Activated gamma-delta T cell treated with anti-CD3 and anti-CD28 coated beads, Interleukin-2, amount 50 U/mL, for 16 hours (primary cell): ENCODE measurements at places on chromosomes 6 and 20.
A peak's percentile ranks its signal among the peaks of the same experiment; 100 is the strongest.

GRCh38 chr6:33118525-33119123 lies 42.8 kb downstream of the HLA-DPB1 start:
- DNase-seq = no peak

DNA sequence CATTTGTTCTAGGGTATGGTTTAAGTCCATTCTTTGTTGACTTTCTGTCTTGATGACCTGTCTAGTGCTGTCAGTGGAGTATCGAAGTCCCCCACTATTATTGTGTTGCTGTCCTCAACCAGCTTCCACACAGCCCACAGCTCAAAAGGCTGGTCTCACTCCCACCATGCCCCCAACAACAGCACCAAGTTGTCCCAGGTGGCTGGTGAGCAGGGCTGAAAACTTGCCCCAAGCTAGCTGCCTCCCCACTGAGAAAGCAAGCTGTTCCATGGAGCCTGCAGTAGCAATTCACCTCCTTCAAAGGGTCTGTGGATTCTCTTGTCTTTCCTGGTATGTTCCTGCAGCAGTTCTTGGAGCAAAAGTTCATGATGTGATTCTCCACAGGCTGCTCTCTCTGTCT lies 221.0 kb downstream of the SYNDIG1 start:
- DNase-seq = no peak

DNA sequence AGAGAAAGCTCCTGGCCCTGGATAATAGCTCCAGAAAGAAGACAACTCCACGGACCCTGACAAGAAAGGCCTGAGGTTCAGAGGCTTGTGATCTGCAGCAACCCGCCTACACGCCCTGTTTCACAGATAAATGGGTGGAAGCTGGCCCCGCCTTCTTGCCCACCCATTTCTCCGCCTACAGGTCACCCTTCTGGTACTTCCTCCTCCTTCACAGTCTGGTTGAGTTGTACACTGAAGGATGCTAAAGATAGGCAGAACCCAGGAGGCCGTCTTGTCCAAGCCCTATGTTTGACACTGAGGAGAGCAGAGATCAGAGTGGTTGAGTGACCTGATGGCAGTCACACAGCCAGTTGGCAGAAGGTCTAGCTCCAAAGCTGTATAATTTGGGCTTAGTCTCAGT lies 34.2 kb upstream of the MDGA1 start:
- DNase-seq = peak; percentile 20

DNA sequence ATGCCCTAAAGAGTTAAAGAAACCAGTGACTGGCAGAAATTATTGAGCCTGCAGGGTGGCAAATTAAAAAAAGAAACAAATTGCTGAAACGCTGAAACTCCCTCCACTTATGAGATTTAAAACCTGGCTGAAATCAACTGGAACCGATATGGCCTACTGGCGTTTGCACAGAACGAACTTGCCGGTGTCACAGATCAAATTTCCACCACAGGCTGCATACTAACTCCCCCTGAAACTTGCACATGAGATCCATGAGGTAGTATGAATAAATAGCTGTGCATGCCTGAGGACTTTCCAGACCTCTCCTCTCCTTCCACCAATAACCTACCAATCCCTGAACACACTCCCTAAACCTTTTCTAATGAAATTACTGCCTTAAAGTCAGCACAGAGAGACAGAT lies 150.4 kb downstream of the RNGTT start:
- DNase-seq = no peak

- no peak for DNase-seq
Measured at GRCh38 chr20:51659491-51660050, 108.6 kb downstream of the ATP9A start.

DNA sequence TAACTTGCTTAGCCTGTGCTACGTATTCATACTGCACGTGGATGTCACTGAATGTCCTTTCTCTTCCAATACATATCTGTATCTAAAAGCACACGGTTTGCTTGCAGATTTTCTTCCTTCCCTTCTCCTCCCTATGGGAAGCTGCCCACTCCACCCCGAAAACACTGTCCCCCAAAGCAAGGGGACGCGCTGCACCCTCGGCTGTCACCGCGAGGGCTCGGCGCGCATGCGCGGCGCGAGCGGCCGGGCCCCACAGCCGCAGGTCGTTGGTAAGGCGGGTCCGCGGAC lies 659 bp downstream of the TMX4 start:
- DNase-seq = peak; percentile 52

DNA sequence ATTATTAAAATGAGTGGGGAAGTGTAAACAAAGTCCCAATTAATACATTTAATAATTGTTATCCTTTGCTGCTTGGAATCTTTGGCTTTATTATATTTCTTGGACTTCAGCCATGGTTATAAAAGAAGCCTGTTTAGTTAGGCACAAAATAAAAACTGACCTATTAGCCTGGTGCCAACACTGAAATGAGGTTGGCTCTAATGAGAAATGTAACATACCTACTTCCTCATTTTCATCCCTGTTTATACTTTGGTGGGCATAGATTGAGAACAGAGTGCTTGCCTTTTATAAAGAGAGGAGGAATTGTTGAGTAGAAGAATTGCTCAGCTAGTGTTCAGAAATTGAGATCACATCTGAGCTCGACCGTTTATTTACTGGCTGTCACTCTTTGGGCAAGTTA lies 471.3 kb downstream of the UTRN start:
- no peak for DNase-seq

DNA sequence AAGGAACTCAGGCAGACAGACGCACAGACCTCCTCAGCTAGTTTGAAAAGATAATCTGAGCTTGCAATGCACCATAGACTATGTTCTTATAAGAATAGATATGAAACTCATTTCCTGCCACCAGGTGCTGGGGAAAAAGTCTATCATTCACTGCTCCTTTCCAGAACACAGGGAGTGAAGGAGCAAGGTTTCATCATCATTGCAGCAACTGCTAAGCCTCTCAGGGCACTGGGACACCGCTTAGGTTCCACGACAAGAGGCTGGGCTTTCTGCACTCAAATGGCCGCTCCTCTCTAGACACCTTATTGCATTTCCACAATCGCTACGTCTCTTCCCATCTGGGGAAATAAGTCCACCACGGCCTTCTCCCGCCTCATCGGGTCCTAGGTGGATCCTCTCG lies 418.5 kb upstream of the JARID2 start:
- DNase-seq = no peak

DNA sequence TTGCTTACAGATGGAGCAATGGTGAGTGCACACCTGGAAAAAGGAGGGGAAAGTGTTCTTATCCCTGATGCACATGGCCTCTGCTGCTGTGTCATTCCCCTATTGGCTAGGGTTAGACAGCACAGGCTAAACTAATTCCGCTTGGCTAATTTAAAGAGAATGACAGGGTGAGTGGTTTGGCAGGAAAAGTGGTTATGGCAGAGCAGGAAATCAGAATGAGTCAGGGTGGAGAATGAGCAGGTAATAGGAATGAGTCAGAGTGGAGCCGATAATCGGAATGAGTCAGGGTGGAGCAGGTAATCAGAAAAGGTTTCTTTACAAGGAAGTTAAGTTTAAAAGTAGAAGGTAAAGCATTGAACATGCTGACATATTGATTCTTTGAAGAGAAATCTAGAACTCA lies 355.5 kb upstream of the HTR1E start:
- no peak for DNase-seq

DNA sequence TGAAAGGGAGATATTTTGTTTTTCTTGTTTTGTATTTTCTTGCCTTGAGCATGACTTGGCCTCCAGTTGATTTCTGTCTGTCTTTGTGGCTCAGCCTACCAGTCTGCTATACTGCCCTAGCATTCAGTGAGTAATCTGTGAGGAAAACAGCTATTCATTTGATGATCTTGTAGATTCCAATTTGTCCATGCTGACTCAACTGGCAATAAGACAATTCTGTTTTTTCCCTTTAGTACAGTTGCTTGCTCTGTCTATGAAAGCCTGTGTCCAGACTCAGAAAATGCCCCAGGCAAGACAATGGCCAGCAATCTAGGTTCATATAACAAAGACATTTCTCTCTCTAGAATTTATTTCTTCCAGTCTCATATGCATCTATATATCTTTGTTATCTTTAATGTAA lies 10.9 kb upstream of the SOX4 start:
- no peak for DNase-seq

GRCh38 chr6:16918586-16918985 lies 157.3 kb upstream of the ATXN1 start:
- no peak for DNase-seq

- no peak for DNase-seq
Measured at GRCh38 chr6:160505970-160506369, 157.8 kb downstream of the SLC22A3 start.

DNA sequence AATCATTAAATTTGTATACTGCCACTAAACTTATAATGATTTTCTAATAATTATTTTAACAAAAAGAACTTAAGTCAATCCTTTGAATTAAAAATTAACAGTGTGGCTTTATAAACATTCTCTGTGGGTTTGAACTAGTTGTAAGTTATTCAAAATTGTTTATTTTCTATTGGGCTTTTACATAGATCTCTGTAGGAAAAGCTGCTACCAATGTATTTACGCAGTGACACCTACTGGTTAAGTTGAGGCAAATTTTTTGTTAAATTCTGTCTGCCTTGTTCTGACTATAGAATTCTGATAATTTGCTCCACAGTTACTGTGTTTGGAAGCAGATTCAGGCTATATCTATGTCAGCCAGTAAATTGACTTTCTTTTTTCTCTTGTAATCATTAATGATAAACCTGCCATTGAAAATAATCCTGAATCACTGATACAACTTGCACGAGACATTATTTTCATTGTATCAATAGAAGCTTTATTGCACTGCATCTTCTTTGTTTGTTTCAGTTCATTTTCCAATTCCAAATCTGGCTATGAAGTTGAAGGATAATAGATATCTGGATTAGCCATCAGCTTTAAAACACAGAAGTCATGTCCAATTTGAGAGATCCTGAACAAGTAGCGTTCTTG lies 66.0 kb upstream of the UTRN start:
- no peak for DNase-seq

DNA sequence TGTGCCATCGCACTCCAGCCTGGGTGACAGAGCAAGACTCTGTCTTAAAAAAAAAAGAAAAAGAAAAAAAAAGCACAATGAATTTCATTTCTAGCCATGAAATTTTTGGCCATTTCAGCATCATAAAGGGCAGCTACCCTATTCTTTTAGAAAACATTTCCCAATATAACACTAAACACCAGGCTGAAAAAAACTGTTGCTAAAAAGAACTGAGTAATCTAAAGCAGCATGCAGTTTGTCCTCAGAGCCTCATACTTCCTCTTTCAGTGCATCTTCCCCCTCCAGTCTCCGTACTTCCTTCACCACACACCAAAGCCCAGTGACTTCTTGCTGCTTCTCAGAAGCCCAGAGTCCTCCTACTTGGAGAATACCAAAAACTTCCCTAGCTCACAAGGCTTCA lies 5.6 kb upstream of the IFNGR1 start:
- DNase-seq = no peak

DNA sequence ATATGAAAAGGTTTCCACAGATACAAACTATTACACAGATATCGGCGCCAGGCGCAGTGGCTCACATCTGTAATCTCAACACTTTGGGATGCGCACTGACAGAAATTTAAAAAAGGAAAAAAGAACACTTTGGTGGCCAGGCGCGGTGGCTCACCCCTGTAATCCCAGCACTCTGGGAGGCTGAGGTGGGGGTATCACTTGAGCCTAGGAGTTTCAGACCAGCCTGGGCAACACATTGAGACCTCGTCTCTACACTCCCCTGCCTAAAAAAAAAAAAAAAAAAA lies 41.6 kb downstream of the NUDT3 start:
- no peak for DNase-seq

- no peak for DNase-seq
Measured at GRCh38 chr6:15997586-15998388, 131.1 kb upstream of the MYLIP start.

DNA sequence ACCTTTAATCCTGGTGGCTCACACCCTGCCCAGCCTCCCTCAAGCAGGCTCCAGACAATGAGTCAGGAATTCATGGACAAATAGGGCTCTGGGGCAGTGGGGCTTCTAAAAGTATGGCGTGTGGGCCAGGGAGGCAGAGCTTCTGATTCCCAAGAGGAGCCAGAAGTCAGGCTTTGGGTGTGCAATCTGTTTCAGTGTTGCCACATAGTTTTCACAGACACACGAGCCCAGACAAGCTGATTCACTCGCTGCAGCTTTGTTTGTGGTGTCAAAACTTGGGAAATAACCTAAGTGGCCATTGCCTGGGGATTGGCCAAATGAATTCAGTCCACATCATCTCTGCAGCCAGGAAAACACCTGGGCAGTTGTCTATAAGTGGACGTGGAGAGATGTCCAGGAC lies 9.2 kb downstream of the PEDS1 start:
- DNase-seq = no peak

- no peak for DNase-seq
Measured at GRCh38 chr6:118558464-118559217, 10.5 kb downstream of the PLN start.

DNA sequence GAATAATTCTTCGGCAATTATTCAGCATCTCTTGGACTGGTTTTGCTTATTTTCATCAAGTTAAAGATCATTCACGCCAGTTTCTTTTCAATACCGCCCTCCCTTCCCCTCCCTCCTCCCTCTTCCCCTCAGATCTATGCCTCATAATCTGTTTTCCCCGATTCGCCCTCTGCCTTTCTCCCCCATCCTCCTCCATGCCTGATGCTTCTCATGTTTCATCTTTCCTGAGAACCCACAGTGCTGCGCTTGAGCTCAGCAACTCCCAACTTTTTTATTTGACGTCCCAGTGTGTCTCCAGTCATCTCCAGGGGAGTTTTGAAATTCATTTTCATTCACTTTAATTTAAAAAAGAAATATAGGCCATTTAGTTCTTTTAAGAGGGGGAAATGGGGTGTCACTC lies 142.7 kb downstream of the PTPRT start:
- no peak for DNase-seq
